ENCODE measurements at places on chromosomes 1 and 21.

- no peak for DNase-seq
Measured at GRCh38 chr1:25861316-25862286, 2.3 kb upstream of the AUNIP start.

DNA sequence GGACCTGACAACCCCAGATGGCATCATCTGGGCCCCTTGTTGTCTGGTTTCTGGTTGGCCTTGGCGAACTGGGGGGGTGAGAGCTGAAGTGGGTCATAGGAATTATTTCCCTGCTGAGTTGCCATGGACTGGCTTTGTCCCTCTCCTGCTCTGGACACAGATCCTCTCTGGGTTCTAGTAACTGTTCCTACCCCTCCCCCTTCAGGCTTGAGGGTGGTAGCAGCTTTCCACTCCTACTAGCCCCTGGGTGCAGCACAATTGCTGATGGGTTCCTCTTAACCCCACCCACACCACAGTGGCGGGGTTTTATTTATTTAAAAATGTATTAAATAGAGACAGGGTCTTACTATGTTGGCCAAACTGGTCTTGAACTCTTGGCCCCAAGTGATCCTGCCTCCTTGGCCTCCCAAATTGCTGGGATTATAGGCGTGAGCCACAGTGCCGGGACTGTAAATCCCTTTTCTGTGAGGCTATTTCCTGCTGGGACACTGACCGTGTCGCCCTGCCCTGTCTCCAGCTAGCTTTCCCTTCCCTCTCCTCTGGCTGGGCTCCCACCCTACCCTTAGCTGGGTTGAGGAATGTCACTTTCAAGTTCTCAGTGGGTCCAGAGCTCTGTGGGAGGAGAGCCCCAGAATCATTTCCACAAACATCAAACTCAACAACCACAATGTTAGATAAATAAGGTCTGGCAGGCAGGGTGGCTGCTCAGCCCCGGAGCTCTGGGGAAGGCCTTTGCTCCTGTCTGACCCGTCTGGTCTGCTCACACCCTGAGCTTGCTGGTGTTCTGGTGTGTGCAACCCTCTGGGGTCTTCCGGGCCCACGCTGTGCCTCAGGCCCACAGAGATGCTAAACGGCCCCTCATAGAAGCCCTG is 112.7 kb upstream of the WNT4 start:
- DNase-seq = no peak

- DNase-seq = no peak
Measured at GRCh38 chr1:93095804-93096585, 16.9 kb downstream of the MTF2 start.

GRCh38 chr1:26401891-26402290 is 8.7 kb upstream of the LIN28A start:
- no peak for DNase-seq

DNA sequence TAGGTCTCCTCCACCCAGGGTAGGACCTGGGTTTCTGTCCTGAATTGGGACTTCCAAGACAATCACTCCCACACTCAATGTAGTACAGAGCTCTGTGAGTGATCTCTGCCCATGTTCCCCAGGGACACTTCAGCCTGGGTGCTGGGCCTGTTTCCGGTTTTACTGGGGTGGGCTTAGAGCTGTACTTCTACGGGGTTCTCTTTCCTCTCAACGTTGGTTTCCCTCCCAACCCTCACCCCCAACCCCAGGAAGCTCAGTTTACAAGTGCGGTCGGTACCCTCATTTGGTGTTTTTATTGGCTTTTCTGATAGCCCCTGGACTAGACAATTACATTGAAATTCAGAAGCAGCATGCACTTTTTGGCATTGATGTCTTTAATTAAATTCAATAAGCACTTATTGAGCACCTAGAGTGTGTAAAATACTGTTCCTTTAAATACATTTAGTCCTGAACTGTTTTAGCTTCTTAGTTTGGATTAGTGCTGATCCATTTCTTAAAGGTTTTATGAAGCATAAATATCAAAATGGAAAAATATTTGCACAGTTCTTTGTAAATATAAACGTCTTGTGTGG is 542 bp upstream of the XPR1 start:
- no peak for DNase-seq

DNA sequence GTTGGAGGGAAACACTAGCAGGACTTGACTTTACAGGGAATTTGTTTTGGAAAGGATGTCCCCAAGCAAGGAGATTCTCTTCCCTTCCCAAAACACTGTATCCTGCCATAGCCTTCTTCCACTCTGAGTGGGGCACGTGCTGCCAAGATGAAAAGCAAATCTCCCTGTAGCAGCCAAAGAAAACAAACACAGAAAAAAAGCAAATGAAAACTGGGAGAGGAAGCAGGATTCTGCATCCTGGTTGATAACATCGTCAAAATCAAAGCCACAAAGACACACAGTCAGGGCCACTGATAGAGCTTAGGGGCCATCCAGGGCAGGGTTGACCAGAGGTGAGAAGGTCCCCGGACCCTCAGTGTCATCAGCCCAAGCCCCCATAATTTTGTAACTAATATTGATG is 16.0 kb upstream of the MTARC2 start:
- no peak for DNase-seq

DNA sequence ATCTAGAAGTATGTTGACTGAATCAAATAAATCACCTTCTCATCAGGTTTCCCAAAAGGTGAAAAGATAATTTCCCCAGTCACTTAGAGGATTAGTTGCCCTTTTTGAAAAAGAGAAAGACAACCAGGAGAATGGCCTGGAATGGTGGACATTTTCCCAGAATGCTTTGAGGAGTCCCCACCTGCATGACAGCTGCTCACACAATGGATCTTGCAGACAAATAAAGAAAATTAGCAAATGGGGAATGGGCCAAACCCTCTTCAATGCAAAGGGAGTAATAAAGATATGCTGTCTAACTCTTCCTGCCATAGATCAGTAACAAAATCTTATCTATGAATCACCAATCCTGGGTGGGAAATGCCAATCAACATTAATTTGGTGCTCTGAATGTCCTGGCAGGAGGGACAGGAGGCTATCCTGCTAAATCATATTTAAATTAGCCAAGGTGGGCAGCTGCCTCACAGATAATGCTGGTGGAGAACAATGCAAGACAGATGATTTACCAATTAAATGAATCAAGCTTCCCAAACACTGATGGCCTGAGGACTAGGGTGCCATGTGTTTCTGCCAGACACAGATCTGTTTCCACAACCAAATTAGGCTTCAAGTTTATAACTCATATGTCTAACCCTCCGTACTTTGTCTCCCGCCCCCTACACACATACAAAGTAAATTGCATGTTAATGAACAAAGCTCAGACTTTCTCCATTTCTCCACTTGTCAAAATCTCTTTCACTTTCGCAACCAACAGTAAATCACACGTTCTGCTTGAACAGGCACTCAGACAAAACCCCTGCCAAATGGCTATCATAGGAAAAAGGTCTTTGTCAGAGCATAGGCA is 488.0 kb upstream of the PLXNA2 start:
- no peak for DNase-seq

DNA sequence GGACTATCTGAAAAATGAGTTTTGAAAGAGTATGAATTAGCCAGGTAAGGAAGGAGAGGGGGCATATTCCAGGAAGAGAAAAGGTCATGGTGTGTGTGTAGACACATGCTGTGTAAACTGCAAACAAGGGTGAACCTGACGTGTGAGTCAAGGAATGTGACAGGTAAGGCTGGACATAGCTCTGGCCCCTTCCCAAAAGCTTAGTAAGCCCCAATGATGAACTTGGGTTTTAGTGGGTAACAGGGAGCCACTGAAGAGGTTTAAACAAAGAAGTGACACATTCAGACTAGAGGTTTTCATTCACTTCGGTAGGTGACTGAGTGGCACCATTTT is 36.7 kb downstream of the EGLN1 start:
- no peak for DNase-seq

GRCh38 chr1:8152731-8153702 is 126.9 kb upstream of the ERRFI1 start:
- peak; percentile 6 for DNase-seq

DNA sequence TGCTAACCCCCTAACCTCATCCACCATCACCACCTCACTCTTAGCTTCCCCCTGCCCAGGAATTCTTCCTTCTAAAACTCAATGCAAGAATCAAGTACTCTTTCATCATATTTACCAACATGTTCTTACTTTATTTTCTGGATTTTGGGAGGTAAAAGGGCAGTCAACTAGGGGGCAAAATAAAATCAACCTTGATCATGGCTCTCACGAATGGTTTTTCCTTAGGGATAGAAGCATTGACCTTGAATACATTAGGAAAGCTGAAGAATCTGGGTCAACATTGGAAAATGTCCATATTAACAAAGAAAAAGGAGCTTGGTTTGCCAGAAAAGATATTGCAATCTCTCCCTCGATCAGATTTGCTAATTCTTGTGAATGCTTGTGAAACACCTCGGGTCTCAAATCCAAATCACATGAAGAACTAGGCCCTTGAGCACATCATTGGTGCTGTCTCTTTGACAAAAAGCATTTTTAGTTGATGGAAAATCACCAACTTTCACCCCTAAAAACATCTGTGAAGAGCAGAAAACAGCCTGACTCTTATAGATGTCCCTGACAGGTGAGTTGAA is 58.9 kb downstream of the ZC3H11B start:
- no peak for DNase-seq

All from activated T-cell treated with anti-CD3 and anti-CD28 coated beads for 4 hours (primary cell).